HepG2 (cell line): ENCODE measurements at places on chromosomes 6 and 20. TPM values are rescaled to one million over a fixed set of nuclear protein-coding genes. Genes with fewer than 3 reads are reported as not detected.

The PNLDC1 gene
- total RNA-seq, result not detected in 2 replicates

The GJE1 gene
- total RNA-seq, result not detected in 2 replicates

The BPIFB1 gene
- total RNA-seq, result 0.18 and 0.82 TPM in 2 replicates

The DDRGK1 gene
- total RNA-seq, result 75.4 and 149 TPM in 2 replicates

The ULBP3 gene
- total RNA-seq, result 0.42 and 0.56 TPM in 2 replicates

The SLC26A8 gene
- not detected in 2 replicates for total RNA-seq

The FABP7 gene
- total RNA-seq, result not detected in 2 replicates

The ULBP1 gene
- total RNA-seq, result 0.04 TPM in 1 of 2 replicates, not detected in the other

The NPEPL1 gene
- total RNA-seq, result 0.60 and 4.1 TPM in 2 replicates

The ERGIC3 gene
- 224 and 407 TPM in 2 replicates for total RNA-seq

The KIF13A gene
- 37.2 and 48.3 TPM in 2 replicates for total RNA-seq

The SAMD10 gene
- total RNA-seq, result 5.1 and 6.1 TPM in 2 replicates

The CLVS2 gene
- not detected in 2 replicates for total RNA-seq

The FAM162B gene
- not detected in 2 replicates for total RNA-seq

The MLN gene
- not detected in 2 replicates for total RNA-seq
